ENCODE measurements at places on chromosomes 4 and X.

GRCh38 chr4:84235126-84235944, 263.8 kb downstream of the NKX6-1 start:
- H3K36me3 ChIP-seq = no peaks in the 10 kb centered on the region
- H3K4me3 ChIP-seq = no peak overlapping the region
- no peaks in the 10 kb centered on the region for H3K4me1 ChIP-seq
- H3K27ac ChIP-seq = no peak overlapping the region

DNA sequence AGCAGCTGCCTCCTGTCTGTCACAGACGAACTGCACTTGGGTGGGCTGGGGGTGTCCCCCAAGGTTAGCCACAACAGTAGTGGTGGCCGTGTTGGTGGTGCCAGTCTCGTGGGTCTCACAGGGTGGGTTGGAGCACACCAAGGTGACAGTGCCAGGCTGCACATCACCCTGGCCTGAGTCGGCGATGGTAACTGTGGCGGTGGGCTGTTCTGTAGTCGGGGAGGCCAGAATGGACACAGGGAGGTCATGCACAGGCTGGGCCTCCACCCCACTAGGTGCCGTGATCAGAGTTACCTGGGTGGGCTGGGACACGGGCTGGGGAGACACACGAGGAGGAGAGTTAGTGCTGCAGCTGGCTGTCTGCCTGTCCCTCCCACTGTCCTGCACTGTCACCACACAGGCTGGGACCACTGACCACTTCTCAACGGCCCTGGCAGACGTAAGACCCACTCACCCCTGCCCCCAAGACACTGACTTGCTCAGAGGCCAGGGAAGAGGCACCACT, 10.8 kb upstream of the RENBP start:
- DNase-seq = no peak
- H3K36me3 ChIP-seq = peaks cover 40% of the 10 kb centered on the region
- no peak overlapping the region for H3K27ac ChIP-seq
- no peaks in the 10 kb centered on the region for H3K27me3 ChIP-seq
- H3K4me3 ChIP-seq = no peak overlapping the region

DNA sequence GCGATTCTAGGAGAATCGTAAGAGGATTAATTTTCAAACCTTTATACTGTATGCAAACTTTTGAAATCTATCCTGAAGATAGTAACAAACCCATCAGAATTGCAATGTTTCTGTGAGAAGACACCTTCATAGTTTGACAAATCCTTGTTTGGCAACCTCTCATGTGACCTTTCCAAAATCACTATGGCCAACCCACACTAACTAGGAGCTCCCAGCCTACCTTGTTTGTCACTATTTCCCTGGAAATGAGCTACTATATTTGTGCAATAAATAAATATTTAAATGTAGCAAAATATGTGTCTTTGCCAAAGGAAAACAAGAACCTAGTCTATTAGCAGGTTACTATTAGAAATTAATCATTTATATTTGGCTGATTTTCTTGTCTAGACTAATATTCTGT, 173.7 kb downstream of the PPP1R2C start:
- no peaks in the 10 kb centered on the region for H3K27me3 ChIP-seq
- H3K36me3 ChIP-seq = no peaks in the 10 kb centered on the region
- H3K4me3 ChIP-seq = no peak overlapping the region
- no peaks in the 10 kb centered on the region for H3K4me1 ChIP-seq
- DNase-seq = no peak

DNA sequence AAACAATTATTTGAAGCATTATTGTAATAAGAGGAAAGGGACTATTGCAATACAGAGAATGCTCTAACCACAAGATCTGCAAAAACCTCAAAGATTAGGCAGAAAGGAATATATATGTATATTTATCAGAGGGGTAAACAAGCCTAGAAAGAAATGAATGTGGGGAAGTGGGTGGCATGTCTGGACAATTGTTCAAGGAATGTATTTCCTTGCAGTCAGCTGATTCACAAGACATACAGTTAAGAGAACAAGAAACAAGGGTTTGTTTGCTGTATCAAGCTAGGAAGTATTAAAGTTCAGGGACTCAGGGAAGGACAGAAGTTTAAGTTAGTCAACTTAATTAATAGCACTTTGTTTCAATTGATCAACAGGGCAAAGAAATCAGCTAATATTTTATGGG, 514.7 kb downstream of the CENPC start:
- H3K4me3 ChIP-seq = no peak overlapping the region
- no peaks in the 10 kb centered on the region for H3K36me3 ChIP-seq
- no peaks in the 10 kb centered on the region for H3K4me1 ChIP-seq
- H3K27me3 ChIP-seq = no peaks in the 10 kb centered on the region
- DNase-seq = no peak
- no peak overlapping the region for H3K27ac ChIP-seq

DNA sequence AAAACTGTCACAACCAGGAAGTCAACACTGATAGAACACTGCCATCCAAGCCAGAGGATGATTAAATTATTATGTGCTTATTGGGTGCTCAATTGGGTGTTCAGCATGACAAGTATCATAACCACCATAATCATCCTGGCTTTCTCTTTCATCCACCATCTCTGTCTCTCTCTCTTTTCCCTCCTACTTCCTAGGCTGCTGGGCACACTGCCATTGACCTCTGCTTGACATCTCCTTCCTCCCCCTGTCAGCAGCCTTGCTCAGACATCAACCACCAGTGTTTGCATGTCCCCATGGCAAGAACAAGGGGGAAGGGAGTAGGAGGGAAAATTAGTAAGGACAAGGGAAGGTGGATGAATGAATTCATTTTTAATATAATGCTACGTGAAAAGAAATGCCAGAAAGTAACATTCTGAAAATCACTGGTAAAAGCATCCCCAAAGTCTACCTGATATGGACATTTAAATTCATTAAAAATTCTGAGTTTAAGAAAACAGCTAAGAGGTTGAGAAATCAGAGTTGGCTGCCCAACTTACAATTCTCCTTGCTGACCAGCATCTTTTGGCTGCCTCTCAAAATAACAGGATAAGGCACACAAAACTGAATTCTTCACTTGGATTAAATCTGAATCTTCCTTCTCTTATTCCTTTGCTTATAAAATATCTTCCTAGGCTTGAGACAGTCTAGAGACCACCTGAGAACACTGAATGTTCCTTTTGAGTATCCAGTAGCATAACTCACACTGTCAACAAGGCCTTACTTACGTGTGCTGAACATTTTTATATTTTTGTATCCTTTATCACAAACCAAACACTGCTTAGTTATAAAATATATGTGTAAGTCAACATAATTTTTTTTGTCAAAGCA, 48.5 kb downstream of the SNCA start:
- DNase-seq = no peak
- H3K27me3 ChIP-seq = peaks cover 51% of the 10 kb centered on the region
- H3K36me3 ChIP-seq = no peaks in the 10 kb centered on the region
- peaks cover 4% of the 10 kb centered on the region for H3K4me1 ChIP-seq
- H3K4me3 ChIP-seq = no peak overlapping the region

DNA sequence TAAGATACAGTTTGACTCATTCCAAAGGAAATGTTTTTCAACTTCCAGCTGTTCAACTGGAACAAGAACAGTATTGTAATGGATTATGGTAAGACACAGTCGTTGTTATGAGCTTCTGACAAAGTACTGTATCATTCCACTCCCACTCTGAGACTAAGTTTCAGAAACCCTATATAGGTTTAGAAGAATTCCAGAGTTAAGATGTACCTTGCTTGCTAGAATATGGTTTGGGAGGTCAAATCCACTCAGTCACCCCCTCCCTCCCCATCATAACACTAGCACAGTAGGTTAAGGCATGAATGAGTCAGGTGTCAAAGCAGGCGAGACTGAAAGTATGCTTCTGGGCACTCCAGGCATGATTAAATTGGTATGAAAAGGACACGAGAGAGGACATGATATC, 339.7 kb downstream of the DMD start:
- no peak for DNase-seq
- H3K4me3 ChIP-seq = no peak overlapping the region
- no peaks in the 10 kb centered on the region for H3K27me3 ChIP-seq
- no peaks in the 10 kb centered on the region for H3K36me3 ChIP-seq
- no peak overlapping the region for H3K27ac ChIP-seq

DNA sequence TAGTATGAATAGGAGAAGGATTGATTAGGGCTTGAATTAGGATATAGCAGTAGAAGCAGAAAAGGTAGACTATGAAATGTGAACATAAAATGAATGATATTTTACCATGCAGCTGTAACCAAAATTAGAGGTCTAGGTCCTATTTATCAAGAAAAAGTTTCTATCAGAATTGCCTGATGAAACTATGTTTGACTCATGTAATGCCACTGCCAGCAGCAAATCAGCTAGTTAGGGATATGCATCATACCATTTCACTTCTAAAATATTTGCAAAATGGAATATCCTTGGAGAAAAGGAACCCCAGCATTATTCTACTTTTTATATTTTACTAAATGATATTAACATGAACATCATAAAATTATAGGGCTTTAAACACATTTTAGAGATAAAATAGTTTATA, 188.4 kb downstream of the WDFY3 start:
- no peak for DNase-seq
- no peaks in the 10 kb centered on the region for H3K27me3 ChIP-seq
- no peak overlapping the region for H3K27ac ChIP-seq
- H3K4me3 ChIP-seq = no peak overlapping the region
- peaks cover 9% of the 10 kb centered on the region for H3K36me3 ChIP-seq

- no peak overlapping the region for H3K4me3 ChIP-seq
- no peak for DNase-seq
- H3K27me3 ChIP-seq = no peaks in the 10 kb centered on the region
- no peaks in the 10 kb centered on the region for H3K4me1 ChIP-seq
- no peaks in the 10 kb centered on the region for H3K36me3 ChIP-seq
Measured at GRCh38 chr4:181938631-181939030, 304.6 kb upstream of the TENM3 start.

DNA sequence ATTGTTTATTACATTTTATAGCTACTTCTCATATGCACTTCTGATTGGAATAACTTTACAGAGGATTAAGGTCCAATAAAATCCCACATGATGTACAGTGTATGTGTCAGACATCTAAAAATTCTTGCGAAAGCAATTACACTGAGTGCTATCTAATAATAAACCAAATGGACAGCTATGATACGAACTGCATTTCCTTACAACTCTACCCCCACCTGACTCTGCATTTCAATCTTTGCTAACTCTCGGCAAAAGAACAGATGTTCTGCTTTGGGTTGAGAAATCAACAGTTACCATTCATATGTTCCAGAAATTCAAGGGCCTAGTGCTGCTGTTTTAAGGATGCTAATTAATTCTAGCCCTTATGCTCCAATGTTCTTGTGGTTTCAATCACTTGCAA, 287.9 kb upstream of the NOCT start:
- no peak overlapping the region for H3K4me3 ChIP-seq
- H3K27me3 ChIP-seq = no peaks in the 10 kb centered on the region
- H3K36me3 ChIP-seq = no peaks in the 10 kb centered on the region
- H3K27ac ChIP-seq = no peak overlapping the region
- H3K4me1 ChIP-seq = no peaks in the 10 kb centered on the region

GRCh38 chrX:74465424-74465823, 44.1 kb downstream of the SLC16A2 start:
- no peaks in the 10 kb centered on the region for H3K36me3 ChIP-seq
- no peaks in the 10 kb centered on the region for H3K4me1 ChIP-seq
- no peak overlapping the region for H3K4me3 ChIP-seq
- no peak for DNase-seq
- no peaks in the 10 kb centered on the region for H3K27me3 ChIP-seq
- H3K27ac ChIP-seq = no peak overlapping the region

GRCh38 chr4:185565696-185566095, 30.4 kb upstream of the PDLIM3 start:
- no peak overlapping the region for H3K4me3 ChIP-seq
- H3K4me1 ChIP-seq = no peaks in the 10 kb centered on the region
- peak overlapping the region; percentile 84 for H3K27ac ChIP-seq
- no peaks in the 10 kb centered on the region for H3K27me3 ChIP-seq
- no peaks in the 10 kb centered on the region for H3K36me3 ChIP-seq
- DNase-seq = no peak

GRCh38 chr4:78031417-78031950, 25.6 kb upstream of the FRAS1 start:
- H3K4me3 ChIP-seq = no peak overlapping the region
- no peak for DNase-seq
- no peaks in the 10 kb centered on the region for H3K36me3 ChIP-seq

DNA sequence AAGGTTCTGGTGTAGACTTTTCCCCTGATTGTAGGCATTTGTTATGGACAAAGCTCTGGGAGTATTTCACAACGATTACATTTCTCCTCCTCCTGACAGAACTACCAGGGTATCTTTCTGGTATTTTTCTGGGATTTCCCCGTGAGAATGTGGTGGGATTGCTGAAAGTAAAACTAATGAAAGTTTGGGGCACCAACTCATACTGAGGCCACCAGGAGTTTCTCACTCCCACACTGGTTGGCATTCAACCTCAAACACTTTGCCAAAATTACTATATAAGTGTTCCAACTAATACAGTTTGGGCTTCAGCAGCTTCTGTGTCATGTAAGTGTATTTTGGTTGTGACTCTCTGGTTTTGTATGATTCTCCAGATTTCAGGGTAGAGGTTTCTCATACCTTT, 855.1 kb downstream of the GLUD2 start:
- no peaks in the 10 kb centered on the region for H3K4me1 ChIP-seq
- no peaks in the 10 kb centered on the region for H3K27me3 ChIP-seq
- DNase-seq = no peak
- no peak overlapping the region for H3K4me3 ChIP-seq
- no peaks in the 10 kb centered on the region for H3K36me3 ChIP-seq

- no peak overlapping the region for H3K27ac ChIP-seq
- H3K27me3 ChIP-seq = no peaks in the 10 kb centered on the region
- peaks cover 9% of the 10 kb centered on the region for H3K4me1 ChIP-seq
- H3K4me3 ChIP-seq = no peak overlapping the region
Measured at GRCh38 chr4:94409962-94410361, 41.8 kb upstream of the PDLIM5 start.

DNA sequence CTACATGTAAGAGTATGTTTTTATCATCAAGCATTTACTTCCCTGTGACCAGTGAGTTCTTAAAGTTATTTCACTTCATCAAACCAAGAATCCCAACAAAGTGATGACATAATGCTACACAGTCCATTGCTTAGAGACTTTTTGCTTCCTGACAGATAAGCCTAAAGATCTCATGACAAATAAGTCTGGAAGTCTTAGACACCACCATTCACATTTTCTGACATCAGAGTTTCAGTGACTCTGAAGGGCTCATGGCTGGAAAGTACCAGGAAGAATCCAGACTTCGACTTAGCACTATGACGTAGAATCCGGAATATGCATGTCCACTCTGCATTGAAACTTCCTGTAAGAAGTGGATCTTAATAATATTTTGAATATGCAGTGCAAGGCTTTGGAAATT, 53.7 kb downstream of the CLDN22 start:
- H3K4me3 ChIP-seq = no peak overlapping the region
- H3K27me3 ChIP-seq = no peaks in the 10 kb centered on the region
- no peak for DNase-seq
- no peaks in the 10 kb centered on the region for H3K36me3 ChIP-seq
- H3K27ac ChIP-seq = no peak overlapping the region

- no peaks in the 10 kb centered on the region for H3K27me3 ChIP-seq
- H3K36me3 ChIP-seq = no peaks in the 10 kb centered on the region
- no peak overlapping the region for H3K27ac ChIP-seq
- H3K4me3 ChIP-seq = no peak overlapping the region
- no peak for DNase-seq
Measured at GRCh38 chr4:119730671-119730950, 102.0 kb upstream of the PDE5A start.
